ENCODE measurements at places on chromosomes 5 and 9.
A peak's percentile ranks its signal among the peaks of the same experiment; 100 is the strongest.

GRCh38 chr5:177310757-177311391 is 824 bp downstream of the MXD3 start:
- DNase-seq = no peak

GRCh38 chr9:126975327-126976220 is 61.0 kb downstream of the RALGPS1 start:
- no peak for DNase-seq

DNA sequence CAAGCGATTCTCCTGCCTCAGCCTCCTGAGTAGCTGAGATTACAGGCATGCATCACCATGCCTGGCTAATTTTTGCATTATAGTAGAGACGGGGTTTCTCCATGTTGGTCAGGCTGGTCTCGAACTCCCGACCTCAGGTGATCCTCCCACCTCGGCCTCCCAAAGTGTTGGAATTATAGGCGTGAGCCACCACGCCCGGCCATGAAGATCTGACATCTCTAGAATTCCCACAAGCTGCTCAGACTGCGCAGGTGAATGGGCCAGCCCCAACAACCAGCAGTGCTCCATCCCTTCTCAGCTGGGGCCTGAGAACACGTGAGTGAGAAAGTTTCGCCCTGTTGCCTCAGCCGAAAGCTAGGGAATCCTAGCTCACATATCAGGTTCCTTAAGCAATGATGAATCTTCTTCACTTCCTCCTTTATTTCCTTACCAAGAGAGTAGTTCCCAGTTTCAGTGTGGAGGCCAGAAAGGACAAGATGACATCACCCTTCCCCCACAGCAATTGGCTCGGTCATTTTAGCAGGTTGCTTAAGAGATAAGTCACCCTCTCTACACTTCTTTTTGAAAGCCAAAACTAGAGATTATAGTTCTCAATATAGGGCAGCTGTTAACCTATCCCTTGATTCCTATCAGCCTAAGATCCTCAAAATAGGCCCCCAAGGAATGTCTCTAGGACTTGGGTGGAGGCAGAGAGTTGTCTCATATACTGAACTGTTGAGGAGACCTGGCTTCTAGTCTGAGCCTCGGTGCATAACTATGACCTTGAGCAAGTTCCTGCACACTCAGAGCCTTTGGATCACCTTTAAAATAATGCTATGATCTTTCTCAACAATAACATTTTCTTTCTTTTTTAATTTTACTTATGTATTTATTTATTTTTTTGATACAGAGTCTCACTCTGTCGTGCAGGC is 23.9 kb upstream of the PPP2CA start:
- no peak for DNase-seq

DNA sequence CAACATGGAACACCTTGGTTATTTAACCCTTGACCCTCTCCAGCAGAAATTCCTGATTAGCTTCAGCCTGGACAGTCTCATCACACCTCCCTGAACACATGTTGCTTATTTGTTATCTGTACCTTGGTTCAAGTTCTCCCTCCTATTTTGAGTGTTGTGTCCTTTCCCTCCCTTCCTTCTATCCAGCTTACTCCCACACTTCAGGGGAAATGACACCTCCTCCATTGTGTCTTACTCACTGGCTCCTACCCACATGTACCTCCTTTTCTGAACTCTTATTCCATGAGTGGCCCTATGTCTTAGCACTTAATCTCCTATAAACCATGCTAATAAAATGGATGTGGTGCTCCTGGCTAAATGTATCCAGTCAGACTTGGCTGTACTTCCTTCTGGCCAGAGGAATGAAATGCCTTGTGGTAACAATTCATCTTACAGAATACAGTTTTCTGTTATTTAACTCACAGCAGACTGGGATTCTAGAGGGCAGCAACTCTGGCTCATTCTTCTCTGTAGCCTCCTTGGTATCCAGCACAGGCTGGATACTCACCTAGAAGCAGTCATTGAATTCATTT is 11.2 kb downstream of the LIX1 start:
- no peak for DNase-seq

GRCh38 chr9:85225180-85225579 is 516.6 kb downstream of the AGTPBP1 start:
- no peak for DNase-seq

- no peak for DNase-seq
These were observed 10.8 kb downstream of the NOTCH1 start for GRCh38 chr9:136535070-136535469.

DNA sequence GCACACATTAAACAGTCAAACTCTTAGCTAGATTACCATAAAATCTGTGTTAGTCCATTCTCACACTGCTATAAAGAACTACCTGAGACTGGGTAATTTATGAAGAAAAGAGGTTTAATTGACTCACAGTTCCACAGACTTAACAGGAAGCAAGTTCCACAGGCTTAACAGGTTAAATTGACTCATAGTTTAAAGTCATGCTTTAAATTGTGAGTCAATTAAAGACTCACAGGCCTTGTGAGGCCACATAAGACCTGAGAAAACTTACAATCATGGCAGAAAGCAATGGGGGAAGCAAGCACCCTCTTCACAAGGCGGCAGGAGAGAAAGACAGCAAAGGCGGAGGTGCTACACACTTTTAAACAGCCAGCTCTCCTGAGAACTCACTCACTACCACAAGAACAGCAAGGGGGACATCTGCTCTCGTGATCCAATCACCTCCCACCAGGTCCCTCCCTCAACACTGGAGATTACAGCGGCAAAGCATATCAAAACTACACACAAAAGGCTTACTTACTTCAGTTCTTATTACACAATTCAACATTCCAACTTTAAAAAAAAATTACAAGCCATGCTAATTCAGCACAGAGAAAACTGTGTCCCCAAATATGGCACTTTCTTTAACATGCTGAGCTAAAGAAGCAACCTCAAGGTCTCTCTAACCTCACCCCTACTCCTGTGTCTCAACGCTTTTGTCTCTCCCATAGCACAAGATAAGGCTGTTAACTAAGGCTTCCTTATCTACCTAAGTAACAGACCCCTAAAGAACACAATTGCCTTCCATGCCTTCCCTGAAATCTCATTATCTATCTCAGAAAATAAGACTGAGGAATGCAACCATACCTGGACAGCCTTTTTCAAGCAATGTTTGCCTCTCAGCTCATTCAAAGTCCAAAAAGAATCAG is 805.1 kb downstream of the NR2F1-AS1 start:
- DNase-seq = no peak

DNA sequence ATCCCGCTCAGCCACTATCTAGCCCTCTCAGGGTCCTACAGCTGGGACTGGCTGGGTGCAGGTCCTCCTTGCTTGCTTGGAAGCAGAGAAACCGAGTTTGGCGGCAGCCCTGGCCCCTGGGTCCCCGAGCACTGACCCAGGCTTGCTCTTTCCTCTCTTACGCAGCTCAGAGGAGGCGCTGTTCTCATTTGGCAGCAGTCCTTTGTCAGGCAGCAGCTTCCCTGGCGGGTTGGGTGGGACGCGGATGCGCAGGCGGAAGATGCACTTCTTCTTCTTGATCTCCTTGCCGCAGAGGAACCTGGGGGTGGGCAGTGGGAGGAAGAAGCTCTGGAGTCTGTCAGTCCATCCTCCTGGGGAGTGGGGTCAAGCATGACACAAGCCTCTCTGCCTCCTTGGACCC is 14.5 kb downstream of the PHF19 start:
- no peak for DNase-seq

DNA sequence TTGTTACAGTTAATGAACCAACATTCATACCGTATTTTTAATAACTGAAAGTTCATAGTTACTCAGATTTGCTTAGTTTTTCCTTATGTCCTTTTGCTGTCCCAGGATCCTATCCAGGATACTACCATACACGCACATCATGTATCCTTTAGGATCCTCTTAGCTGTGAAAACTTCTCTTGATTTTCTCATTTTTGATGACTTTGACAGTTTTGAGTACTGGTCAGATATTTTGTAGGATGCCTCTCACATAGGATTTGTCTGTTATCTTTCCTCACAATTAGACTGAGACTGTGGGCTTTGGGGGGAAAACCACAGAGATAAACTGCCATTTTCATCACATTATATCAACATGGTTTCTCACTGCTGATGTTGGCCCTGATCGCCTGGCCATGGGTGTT is 491.3 kb upstream of the TRPC7 start:
- DNase-seq = no peak

DNA sequence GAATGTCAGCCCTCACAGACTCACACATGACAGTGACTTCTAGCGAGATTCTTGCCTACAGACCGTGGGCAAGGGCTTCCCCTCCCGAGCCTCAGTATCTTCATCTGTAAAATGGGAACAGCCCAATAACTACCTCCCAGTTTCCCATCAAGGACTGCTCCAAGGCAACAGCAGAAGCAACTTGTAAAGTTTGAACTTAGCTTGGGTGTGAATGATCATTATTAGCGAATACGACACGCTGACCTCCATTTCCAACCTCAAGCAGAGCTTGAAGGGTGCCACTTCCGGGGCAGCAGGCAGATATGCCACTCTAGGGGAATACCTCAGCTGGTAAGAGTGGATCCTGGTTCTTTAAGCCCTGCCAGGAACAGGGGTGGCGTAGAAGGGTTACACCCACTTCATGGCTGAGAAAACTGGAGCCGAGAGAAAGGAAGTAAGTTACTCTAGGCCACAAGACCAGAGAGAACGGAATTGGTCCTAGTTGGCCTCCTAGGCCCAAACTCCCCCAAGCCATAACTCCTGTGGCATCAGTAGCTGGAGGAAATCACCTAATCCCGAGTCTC is 2.0 kb downstream of the RNF44 start:
- DNase-seq = no peak

DNA sequence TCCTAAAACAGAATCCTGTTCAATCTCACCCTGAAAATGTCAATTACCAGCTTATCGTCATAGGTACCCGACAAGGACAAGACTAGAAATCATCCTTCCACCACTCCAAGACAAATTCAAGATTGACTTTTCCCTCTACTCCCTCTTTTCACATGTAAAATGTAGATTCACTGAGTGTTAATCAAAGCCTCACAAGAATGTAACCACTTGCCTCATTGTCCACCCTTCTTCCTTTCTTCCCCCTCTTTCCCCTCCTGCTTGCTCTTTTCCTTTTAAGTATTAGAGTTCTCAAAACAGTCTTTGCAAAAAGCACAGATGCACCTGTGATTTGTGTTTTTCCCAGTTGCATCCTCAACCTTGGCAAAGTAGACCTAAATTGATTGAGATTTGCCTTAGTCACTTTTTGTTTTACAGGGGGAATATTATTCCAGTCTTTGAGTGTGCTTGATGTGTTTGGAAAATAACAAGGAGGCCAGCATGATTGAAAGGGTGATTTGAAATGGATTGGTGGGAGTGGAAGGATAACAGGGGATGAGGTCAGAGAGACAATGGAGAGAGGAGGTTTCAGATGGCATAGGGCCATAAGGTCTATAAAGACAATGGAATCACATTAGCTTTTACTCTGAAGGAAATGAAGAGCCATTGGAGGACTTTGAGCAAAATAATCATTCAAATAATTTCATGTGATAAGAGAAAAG is 231.3 kb upstream of the TYRP1 start:
- no peak for DNase-seq

DNA sequence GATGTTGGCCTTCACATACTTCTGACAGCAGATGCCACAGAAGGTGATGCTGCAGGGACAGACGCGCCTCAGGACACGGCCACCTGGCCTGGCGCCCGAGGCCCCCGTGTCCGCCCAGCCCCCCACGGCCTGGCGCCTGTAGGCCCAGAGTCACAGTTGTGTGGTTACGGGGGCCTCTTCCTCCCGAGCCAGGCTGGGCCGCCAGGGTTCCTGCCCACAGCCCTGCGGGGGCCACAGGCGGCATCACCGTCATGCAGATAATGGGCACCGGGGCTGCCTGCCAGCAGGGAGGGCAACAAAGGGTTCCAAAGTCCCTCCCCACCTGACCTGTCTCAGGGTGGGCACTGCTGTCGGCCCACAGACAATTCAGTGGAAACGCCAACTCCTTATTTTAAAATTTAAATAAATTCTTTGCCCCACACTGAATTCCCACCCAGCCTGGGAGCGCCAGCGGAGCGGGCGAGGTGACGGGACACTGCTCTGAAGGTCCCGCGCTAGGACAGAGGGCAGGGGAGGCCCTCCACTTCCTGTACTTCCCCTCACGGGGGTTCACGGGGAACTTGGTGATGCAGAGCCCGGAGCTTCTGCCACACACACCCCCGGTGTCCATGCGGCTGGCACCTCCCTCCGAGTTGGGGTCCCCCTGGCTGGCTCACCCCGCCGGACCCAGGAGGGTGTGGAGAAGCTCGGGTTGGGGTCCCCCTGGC is 40.6 kb downstream of the EXOC3 start:
- DNase-seq = no peak

- DNase-seq = no peak
These were observed 31.8 kb downstream of the SPATA31C2 start for GRCh38 chr9:88106492-88106891.

GRCh38 chr5:5765066-5765850 is 342.8 kb downstream of the ICE1 start:
- no peak for DNase-seq

DNA sequence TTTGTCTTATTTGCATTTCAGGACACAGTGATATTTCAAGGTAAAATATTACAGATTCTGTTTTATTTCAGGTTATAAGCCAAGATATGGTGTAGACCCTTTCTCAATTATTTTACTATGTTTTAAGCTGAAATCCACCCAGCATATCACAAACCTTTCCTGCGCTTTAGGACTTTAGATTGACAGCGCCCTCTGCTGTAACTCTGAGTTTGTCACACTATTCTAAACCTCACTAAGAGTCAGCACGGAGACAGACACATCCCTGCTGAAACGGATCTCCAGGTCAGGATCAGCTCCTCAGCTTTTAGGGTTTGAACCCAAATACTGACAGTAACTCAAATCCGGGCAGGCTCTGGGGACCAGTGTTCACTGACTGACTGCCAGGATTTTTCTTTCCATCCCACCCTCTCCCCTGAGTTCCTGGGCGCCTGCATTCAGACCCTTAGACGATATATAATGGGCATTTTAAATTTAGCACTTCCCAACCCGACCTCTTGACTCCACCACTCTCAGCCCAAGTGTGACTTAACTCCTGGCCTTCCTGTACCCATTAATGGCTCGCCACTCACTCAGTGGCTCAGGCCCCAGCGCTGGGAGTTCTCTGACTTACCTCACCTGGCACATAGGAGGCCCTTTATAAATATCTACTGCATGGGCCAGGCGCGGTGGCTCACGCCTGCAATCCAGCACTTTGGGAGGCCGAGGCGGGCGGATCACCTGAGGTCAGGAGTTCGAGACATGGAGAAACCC is 33.5 kb downstream of the TLX3 start:
- peak; percentile 11 for DNase-seq

All from activated CD4-positive, alpha-beta T cell treated with anti-CD3 and anti-CD28 coated beads, Interleukin-2, amount 50 U/mL, for 24 hours (primary cell).